GM23248 (cell line): ENCODE measurements at places on chromosomes 3 and 15. TPM values are rescaled to one million over a fixed set of nuclear protein-coding genes. Genes with fewer than 3 reads are reported as not detected.
A peak's percentile ranks its signal among the peaks of the same experiment; 100 is the strongest.

DNA sequence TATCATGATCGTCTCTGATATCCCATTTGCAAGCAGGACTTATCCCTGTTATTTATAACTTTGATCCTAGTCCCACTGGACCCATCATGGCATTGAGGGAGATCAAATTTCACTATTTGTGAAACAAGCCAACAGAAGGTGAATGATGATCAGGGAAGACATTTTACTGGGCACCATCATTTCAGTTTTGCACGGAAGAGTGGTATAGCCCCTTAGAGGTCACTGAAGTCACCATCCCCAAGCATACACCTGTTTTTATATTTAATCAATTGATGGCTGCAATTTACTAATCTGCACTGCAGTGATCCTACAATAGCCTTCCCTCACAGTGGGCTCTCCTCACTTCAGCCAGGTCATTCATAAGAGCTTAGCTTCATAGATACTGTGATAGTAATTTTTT is 132.4 kb downstream of the FHIT start:
- H3K4me3 ChIP-seq: no peak overlapping the region
- H3K36me3 ChIP-seq: no peaks in the 10 kb centered on the region
- H3K27me3 ChIP-seq: no peaks in the 10 kb centered on the region
- no peaks in the 10 kb centered on the region for H3K4me1 ChIP-seq
- H3K27ac ChIP-seq: no peak overlapping the region

GRCh38 chr3:112061152-112061551 is 25.0 kb upstream of the C3orf52 start:
- peaks cover 17% of the 10 kb centered on the region for H3K4me1 ChIP-seq
- DNase-seq: peak; percentile 39
- no peak overlapping the region for H3K27ac ChIP-seq
- no peak overlapping the region for H3K4me3 ChIP-seq
- no peaks in the 10 kb centered on the region; the same call in 1 of the 2 replicates for H3K27me3 ChIP-seq

GRCh38 chr3:107001635-107002034 is 375.6 kb upstream of the CCDC54 start:
- no peaks in the 10 kb centered on the region for H3K27me3 ChIP-seq
- DNase-seq: no peak
- no peak overlapping the region for H3K27ac ChIP-seq
- no peak overlapping the region for H3K4me3 ChIP-seq
- H3K36me3 ChIP-seq: no peaks in the 10 kb centered on the region
- H3K4me1 ChIP-seq: peaks cover 5% of the 10 kb centered on the region; the same call in 1 of the 2 replicates

DNA sequence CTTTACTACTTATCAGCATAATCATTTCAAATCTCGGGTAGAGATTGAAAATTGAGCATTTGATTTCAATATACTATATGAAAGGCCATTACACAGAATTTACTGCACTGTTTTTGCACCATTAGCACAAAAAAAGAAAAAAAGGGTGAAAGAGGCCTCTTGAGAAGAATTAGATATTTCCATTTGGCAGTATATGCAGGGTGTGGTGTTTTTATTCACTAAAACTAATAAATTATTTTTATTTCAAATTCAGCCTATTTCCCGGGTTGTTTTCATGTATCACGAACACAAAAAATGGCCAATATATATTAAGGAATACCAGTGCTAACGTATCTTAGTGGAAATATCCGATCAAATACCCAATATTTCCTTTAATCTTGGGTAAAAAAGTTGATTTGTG is 110.5 kb upstream of the TBL1XR1 start:
- no peaks in the 10 kb centered on the region for H3K36me3 ChIP-seq
- no peak overlapping the region for H3K4me3 ChIP-seq
- 0 out of 2 replicates have a peak, but pooled peaks cover 5% of the 10 kb centered on the region for H3K4me1 ChIP-seq
- no peak overlapping the region for H3K27ac ChIP-seq
- no peak for DNase-seq

DNA sequence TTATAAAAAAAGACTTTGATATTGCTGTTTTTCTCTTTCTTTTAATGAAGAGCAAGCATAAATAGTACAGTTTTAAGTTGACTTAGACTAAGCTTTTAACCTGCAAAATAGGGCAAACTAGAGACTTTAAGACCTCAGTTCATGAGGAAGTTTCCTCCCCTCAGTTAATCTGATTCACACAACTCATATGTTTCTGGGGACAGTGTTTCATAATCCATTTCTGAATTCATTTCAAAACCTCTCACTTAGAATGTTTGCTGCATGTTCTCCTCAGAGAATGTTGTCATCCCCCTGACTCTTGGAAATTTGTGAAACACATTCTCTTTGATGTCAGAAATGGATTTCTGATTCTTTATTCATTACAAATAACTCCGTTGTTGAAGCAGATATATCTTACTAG is 79.3 kb upstream of the SKOR1 start:
- peak; percentile 79 for DNase-seq
- no peaks in the 10 kb centered on the region for H3K27me3 ChIP-seq
- H3K36me3 ChIP-seq: no peaks in the 10 kb centered on the region
- H3K27ac ChIP-seq: peak overlapping the region; percentile 75
- no peak overlapping the region for H3K4me3 ChIP-seq

GRCh38 chr3:168049367-168049974 is 46.3 kb downstream of the GOLIM4 start:
- H3K27me3 ChIP-seq: no peaks in the 10 kb centered on the region
- H3K4me3 ChIP-seq: no peak overlapping the region
- peak; percentile 87 for DNase-seq

GRCh38 chr3:138921316-138922292 is 25.3 kb downstream of the FOXL2 start:
- no peaks in the 10 kb centered on the region for H3K27me3 ChIP-seq
- H3K27ac ChIP-seq: peak overlapping the region; percentile 47
- no peaks in the 10 kb centered on the region for H3K36me3 ChIP-seq
- DNase-seq: peak; percentile 92
- H3K4me3 ChIP-seq: no peak overlapping the region

DNA sequence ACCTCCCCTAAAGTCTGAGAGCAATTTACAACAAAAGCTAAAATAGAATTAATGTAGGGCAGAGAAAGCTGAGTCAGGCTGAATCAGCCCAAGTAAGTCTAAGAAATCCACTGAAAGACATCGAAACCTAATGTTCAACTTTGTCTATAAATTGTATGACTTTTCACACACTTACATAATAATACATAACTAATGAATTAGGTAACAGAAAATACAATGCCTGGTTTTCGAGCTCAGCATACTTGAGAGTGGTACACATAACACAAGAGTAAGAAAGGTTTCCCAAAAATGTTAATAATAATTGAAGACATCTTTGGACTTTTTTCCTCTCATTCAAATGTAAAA is 55.3 kb upstream of the VGLL4 start:
- peak; percentile 89 for DNase-seq
- 0 out of 2 replicates have a peak overlapping the region, but pooled peaks have one; percentile 26 for H3K4me3 ChIP-seq
- H3K27ac ChIP-seq: peak overlapping the region; percentile 87
- peaks cover 32% of the 10 kb centered on the region for H3K4me1 ChIP-seq
- H3K36me3 ChIP-seq: no peaks in the 10 kb centered on the region; the same call in 1 of the 2 replicates

GRCh38 chr15:96170979-96171739 is 159.3 kb upstream of the NR2F2 start:
- no peaks in the 10 kb centered on the region for H3K27me3 ChIP-seq
- H3K27ac ChIP-seq: no peak overlapping the region
- no peak overlapping the region for H3K4me3 ChIP-seq
- no peaks in the 10 kb centered on the region for H3K36me3 ChIP-seq

DNA sequence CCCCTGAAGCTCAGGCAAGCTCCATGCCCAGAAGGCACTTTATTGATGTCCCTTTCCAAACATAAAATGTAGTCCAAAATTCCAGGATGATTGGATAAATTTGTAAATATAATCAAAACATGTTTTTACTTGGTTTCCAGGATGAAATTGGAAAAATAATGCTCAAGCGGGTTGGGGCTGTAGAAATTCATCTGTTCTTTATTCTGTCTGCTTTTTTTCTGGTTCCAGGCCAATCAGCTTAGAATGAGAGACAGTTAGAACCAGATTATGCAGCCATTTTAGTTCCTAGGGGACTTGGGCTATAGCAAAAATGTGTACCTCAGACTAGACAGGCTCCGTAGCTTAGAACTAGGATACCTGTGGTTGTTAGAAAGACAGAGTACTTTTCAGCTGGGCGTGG is 450.8 kb downstream of the MCTP2 start:
- no peak overlapping the region for H3K27ac ChIP-seq
- H3K4me1 ChIP-seq: no peaks in the 10 kb centered on the region
- H3K36me3 ChIP-seq: no peaks in the 10 kb centered on the region
- no peak for DNase-seq
- H3K4me3 ChIP-seq: no peak overlapping the region

DNA sequence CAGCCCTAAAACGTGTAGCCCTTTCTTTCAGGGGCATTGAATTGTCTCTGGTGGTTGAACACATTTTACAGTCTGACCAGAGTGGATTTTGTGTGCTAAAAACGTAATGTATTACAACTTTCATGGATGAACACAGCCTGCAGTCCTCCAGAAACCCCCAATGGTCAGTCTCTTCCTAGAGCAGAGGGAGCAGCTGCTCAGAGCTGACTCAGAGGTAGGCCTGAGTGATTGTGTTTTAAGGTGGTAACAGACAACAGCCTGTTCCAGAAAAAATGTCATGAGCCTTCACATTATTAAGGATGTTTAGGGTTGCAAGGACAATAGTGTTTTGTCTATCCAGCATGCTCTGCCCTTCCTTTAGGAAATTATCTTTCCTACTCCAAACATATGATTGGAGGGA is 34.5 kb upstream of the CTNNB1 start:
- H3K36me3 ChIP-seq: no peaks in the 10 kb centered on the region
- peaks cover 5% of the 10 kb centered on the region; the same call in 1 of the 2 replicates for H3K27me3 ChIP-seq
- DNase-seq: no peak

GRCh38 chr3:31880482-31881078 is 100.5 kb downstream of the OSBPL10 start:
- H3K4me3 ChIP-seq: no peak overlapping the region
- H3K27me3 ChIP-seq: no peaks in the 10 kb centered on the region

- H3K27me3 ChIP-seq: no peaks in the 10 kb centered on the region
- H3K36me3 ChIP-seq: peaks cover 7% of the 10 kb centered on the region; the same call in 1 of the 2 replicates
- H3K27ac ChIP-seq: no peak overlapping the region
- DNase-seq: no peak
- H3K4me3 ChIP-seq: no peak overlapping the region
- peaks cover 18% of the 10 kb centered on the region for H3K4me1 ChIP-seq
Measured at GRCh38 chr3:52493232-52494017, 1.7 kb upstream of the STAB1 start.

DNA sequence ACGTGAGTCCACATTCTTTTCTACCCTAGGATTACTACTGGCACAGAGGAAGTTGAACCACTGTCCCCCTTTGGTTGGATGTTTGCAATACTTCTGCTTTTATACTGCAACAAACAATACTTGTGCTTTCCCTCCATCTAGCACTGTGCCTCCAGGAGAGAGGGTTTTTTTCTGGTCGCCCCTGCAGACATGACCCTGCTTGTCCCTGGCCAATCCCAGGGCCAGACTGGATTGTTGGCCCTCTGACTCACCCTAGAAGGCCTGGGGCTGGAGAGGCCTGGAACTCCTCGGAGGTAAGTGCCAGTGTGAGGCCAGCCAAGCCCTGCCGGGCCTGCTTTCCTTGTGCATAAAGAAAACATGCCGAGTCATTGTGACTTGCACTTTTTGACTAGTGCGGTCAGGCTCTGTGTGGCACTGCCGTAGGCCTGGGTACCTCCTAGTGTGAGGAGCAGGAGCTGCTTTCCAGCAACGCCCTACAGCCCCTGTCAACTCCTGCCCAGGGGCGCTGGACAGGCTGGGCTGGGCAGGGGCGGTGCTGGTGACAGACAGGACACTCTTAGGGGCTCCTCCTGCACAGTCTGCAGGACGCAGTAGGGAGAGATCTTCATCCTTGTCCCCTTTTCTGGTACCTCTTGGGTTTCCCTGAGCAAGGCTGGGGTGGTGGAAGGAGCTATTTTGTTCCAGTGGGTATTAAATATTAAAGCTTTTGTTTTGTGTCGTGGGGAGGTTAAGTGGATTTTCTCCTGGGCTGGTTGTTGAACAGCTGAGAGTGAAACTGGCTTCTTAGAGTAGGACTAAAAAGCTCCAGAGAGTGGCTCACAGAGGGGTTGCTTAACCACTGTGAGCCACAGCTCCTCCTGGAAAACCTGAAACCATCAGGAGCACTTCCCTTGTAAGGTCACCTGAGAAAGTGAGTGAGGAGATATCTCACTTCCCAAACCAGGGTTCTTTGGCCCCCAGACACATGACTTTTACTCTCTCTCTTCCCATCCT is 14.4 kb upstream of the TKT start:
- H3K4me1 ChIP-seq: peaks cover 15% of the 10 kb centered on the region
- peak overlapping the region; percentile 99 for H3K27ac ChIP-seq
- no peaks in the 10 kb centered on the region for H3K36me3 ChIP-seq

GRCh38 chr3:129238945-129239705 is 10.3 kb upstream of the COPG1 start:
- peak; percentile 82 for DNase-seq
- H3K4me3 ChIP-seq: no peak overlapping the region
- no peaks in the 10 kb centered on the region for H3K27me3 ChIP-seq

DNA sequence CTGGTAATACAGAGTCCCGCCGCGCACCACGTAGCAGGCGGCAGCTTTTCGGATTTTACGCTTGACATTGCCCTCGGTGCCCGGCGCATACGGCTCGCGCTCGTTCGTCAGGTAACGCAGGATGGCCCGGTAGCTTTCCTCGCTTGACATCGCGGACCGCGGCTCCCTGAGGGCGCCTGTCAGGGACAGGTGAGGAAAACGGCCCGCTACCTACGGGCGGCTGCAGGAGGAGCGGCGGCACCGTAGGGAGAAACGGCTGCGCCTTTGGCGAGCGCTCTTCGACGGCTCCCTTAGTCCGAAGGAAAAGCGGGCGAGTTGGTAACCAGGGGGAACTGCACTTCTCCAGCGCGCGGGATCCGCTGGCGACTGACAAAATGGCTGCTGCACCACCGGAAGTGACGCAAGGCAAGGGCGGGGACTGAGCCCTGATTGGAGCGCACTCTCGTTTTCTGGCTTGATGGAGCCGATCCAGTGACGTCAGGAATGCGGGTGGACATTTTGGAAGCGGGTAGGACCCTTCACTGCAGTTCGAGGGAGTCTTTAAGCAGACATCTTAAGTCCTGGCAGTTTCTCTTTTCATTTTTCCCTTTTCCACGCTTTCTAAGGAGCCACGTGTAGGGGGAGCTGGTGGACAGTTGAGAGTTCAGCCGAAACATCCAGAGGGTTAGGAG is at the start of gene ZBTB11:
ZBTB11 (minus strand) TSS at position 368 of the 671 bp plus-strand sequence; CDS start at position 150, 218 bp downstream.
- H3K4me3 ChIP-seq: peak within 1 kb of the TSS; percentile 92
- H3K4me1 ChIP-seq: peaks cover 7% of the 10 kb centered on the region
- peak; percentile 99 for DNase-seq
- H3K36me3 ChIP-seq: peaks cover 25% of the 10 kb centered on the region
- no peaks in the 10 kb centered on the region for H3K27me3 ChIP-seq
- H3K27ac ChIP-seq: peak within 1 kb of the TSS; percentile 88

- H3K36me3 ChIP-seq: no peaks in the 10 kb centered on the region
- no peak overlapping the region for H3K27ac ChIP-seq
- H3K27me3 ChIP-seq: no peaks in the 10 kb centered on the region
- H3K4me1 ChIP-seq: peaks cover 28% of the 10 kb centered on the region
- H3K4me3 ChIP-seq: no peak overlapping the region
- DNase-seq: peak; percentile 76
Measured at GRCh38 chr15:74320352-74321247, 46.8 kb downstream of the CYP11A1 start.

GRCh38 chr15:90660195-90660998 is 56.7 kb upstream of the BLM start:
- H3K27me3 ChIP-seq: peaks cover 17% of the 10 kb centered on the region; the same call in 1 of the 2 replicates
- H3K36me3 ChIP-seq: no peaks in the 10 kb centered on the region
- peak; percentile 99 for DNase-seq
- H3K27ac ChIP-seq: peak overlapping the region; percentile 88
- H3K4me3 ChIP-seq: peak overlapping the region; percentile 57

Gene RBM5
- 86.1 and 152 TPM in 2 replicates for total RNA-seq

Gene CAMK1
- 26.9 and 30.6 TPM in 2 replicates for total RNA-seq

Gene PAQR5
- 3.8 and 4.6 TPM in 2 replicates for total RNA-seq

Gene SCN11A
- not detected in 2 replicates for total RNA-seq
